ENCODE measurements at places on chromosomes 3 and 15.
A peak's percentile ranks its signal among the peaks of the same experiment; 100 is the strongest.

DNA sequence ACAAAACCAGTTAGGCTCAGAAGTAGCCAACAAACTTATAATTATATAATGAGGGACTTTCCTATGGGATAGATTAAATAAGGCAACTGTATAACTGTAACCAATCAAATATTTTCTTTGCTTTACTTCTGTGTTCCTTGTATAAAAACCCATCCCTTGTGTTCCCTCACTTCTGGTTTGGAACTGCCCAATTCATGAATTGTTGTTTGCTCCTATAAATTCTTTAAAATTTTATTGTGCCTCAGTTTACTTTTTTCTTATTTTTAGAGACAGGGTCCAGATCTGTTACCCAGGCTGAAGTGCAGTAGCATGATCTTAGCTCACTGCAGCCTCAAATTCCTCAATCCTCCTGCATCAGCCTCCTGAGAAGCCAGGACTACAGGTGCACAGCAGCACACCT is 155.7 kb downstream of the SMAD6 start:
- no peak for DNase-seq

DNA sequence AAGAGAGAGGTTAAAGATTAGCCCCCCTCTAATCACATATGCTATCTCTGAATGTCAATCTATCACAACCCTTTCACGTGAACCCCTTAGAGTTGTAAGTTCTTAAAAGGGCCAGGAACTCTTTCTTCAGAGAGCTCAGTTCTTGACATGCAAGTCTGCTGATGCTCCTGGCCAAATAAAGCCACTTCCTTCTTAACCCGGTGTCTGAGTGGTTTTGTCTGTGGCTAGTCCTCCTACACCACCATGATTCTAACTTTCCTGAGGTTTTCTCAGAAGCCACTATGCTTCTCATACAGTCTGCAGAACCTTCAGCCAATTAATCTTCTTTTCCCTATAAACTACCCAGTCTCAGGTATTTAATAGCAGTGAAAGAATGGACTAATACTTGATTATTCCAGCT is 231.1 kb upstream of the CNTN6 start:
- no peak for DNase-seq

DNA sequence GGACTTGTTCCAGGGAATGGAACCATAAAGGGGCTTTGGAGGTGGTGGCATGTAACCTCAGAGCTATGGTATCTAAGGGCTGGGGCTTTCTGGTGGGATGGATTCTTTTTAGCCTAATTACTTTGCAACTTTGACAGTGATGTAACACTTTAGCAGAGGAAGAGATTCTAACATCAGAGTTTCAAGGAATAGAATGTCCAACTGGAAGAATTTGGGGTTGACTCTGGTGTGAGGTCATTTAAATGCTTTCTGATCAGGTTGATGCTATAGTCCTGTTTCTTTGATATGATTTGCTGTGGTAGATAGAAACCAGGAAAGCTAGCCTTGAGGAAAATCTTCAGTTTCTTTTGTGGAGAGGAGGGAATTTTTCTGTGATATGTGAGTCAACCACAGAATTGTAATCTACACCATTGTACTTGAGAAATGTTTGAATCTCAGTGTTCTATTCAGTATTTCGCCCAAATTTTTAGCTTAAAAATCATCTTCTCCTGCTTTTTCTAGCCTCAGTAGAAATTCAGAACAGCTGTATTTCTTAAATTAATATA is 40.0 kb downstream of the ATP2C1 start:
- DNase-seq = no peak

DNA sequence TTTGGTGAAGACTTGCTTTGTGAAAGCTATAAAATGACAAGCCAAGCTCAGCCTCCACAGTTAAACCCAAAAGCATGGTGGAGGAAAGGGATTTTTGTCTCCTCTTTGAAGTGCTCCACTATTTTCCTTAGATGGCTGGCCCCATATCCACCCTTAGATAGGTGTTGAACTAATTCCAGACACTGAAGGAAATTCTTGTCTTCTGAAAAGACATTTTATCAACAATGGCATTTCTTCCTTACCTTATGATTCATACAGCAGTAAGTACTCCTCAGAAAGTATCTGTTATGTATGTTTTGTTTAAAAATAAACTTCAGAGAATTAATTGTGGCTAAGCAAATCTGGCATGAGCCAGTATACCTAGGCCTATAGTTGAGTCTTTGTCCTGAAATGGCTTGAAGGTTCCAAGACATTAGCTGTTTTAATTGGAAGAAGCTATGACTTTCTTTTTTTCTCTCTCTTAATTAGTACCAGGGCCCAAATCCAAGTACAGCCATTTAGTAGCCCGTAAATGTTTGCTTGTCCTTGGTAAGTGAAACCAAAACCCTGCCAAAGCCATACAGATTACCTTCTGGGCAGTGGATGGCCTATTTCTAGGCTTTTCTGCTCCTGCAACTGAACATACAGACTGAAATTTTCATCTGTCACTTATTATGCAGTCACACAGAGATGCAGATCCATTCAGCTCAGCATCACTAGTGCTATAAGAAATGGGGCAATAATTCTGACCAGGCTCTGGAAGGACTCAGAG is 5.1 kb upstream of the BFSP2 start:
- no peak for DNase-seq

DNA sequence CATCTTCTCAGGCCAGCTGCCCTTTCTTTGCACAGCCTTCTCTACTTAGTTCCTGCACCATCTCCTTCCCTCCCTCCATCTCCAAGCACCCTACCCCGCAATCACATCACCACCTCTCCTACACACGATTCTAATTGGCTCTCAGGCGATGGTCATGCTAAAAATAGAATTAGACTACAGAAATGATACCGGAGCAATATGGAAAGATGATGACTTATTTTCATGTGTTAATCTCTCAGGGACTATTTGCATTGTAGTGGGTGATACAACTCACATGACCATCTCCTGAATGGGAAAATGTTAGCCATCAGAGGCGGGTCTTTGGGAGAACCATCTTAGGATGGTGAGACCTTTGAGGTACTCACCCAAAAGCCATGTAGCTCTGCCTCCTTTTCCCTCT is 54.7 kb upstream of the PPARG start:
- no peak for DNase-seq

DNA sequence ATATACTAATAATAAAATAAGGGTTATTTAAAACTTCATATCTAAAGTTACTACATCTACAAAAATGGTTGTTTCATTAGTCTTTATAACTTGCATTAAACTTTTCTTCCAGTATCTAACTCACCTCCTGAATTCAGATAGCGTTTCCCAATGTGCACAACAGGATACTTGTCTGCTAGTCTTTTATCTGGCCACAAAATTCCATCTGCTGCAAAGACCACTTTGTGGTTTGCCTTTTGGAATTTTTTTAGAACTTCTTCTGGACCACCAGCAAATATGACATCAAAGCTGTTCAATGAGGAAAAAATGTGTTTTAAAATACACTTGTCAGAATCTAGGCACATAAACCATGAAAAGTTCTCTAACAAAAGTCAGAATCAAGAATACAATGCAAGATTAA is 50.8 kb downstream of the PLOD2 start:
- DNase-seq = no peak

GRCh38 chr3:50192689-50193141 is 1.3 kb downstream of the GNAT1 start:
- DNase-seq = peak; percentile 86

DNA sequence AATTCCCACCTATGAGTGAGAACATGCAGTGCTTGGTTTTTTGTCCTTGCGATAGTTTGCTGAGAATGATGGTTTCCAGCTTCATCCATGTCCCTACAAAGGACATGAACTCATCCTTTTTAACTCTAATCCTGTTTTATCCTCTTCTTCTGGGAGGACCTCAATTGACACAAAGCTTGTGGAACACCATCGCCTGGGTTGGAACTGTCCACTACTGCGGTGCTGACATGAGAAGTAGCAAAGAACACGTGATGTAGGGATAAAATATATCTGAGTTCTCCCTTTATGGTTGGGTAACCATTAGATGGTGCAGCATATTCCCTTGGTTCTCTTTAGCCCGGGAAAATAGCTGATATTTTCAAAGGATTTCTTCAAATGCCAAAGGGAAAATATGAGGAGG is 105.3 kb upstream of the TOPAZ1 start:
- DNase-seq = no peak

DNA sequence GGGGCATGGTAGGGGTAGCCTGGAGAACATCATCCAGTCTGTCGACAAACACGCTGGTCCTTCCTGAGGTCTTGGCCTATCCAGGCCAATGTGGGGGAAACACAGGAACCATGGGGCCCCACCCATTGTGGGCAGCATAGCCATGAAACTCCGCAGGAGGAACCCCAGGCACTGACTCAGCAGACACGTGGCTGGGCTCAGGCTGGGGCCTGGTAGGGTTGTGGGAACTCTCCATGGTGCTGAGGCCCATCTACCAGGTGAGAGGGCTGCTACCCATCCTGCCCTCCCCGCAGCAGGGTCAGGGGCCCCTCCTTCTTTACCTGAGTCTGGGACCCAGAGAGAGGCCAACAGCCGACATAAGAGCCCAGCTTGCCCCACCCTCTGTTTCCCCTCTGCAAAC is 22.6 kb upstream of the CACNA2D2 start:
- peak; percentile 27 for DNase-seq

- no peak for DNase-seq
These were observed 24.2 kb downstream of the STARD5 start for GRCh38 chr15:81299630-81300273.

GRCh38 chr3:32296251-32297204 is 58.0 kb downstream of the CMTM8 start:
- DNase-seq = peak; percentile 19

All from activated CD4-positive, CD25-positive, alpha-beta regulatory T cell (primary cell).